ENCODE measurements at places on chromosomes 3 and 15. TPM values are rescaled to one million over a fixed set of nuclear protein-coding genes. Genes with fewer than 3 reads are reported as not detected.

GRCh38 chr3:156368189-156368588 is 186.7 kb downstream of the SSR3 start:
- no peak for DNase-seq

DNA sequence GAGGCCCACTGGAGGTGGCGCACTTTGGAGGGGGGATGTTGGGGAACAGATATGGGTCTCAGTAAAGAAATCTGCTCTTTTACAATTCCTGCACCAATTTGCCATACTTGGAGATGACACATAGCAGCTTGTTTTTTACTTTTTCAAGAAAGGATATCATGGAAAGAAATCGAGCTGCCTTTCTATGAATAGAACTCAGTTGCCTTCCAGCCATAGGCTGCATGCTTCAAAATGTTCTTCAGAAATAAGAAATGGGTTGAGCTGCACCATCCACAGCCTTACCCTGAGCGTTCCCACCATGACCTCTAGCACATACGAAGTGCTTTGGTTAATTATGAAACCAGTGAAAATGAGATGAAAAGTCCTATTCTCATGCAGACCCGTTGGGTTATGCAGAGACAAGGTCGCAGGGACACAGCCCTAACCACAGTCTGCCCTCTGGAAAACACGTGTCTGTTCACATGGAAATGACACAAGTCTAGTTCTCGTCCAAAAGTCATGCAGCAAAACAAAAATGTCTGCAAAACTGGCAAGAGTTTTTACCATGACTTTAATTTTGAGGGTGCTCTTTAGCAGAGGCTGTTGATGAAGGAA is 36.3 kb downstream of the NGRN start:
- DNase-seq = no peak

DNA sequence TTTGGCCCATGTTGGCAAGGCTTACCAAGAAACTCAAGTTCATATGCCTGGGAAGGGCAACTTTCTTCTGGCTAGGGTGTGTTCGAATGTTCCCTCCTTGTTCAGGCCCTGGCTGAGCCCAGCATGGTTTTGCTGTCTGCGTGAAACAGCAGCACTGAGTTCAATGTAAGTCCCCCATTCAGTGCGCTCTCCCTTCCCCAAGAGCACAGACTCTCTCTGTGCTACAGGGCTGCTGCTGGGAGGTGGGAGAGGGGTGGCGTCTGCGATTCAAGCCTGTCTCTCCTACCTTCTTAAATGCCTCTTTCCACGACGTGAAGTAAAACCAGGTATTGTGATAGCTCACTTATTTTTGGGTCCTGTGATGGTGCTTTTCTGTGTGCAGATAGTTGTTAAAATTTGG is 289.3 kb upstream of the GOLIM4 start:
- no peak for DNase-seq

SMCO1 gene
- total RNA-seq = not detected

- DNase-seq = no peak
Observed at GRCh38 chr15:94206463-94207167, 24.7 kb upstream of the MCTP2 start.

SKOR1 gene
- 0.27 TPM for total RNA-seq

- DNase-seq = no peak
Observed at GRCh38 chr15:92653836-92654539, 1.6 kb downstream of the FAM174B start.

DNA sequence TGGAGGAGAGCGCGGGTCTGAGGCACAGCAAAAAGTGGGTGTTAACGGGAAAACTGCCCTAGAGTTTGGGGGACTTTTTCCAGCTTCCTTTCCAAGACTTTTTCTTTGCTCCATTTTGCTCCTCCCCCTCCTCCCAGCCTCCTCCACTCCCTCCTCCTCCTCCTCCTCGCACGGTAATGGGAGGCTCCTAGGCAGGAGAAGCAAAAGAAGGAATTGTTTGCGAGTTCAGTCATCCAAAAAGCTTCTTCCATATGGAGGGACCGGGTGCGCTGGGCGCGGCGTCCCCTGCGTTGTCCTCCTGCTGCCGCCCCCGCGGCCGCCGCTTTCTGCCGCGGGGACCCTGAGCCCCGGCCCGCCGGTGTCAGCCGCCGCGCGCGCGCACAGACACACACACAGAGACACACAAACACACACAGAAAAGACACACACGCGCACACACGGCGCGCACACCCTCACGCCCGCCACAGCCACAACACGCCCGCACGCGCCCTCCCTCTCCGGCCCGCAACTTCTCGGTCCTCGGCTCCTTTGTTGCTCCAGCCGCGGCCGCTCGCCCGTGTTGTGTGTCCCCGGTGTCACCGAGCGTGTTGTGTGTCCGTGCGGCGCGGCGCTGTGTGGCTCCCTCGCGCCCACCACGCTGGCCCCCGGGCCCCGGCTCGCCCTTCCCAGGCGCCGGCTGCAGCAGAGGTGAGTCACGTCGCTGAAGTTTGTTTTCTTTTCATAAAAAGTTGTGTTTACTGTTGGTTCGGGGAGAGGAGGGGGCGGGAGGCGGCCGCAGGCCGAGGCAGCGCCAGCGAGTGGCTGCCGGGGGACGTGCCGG is at the start of gene BOC:
TSS of gene BOC (plus strand) at position 228 of the 820 bp plus-strand sequence. CDS start 38,246 bp downstream, outside the sequence.
- no peak for DNase-seq

- no peak for DNase-seq
Observed at GRCh38 chr3:57709559-57709958, 16.7 kb upstream of the DENND6A start.

DNA sequence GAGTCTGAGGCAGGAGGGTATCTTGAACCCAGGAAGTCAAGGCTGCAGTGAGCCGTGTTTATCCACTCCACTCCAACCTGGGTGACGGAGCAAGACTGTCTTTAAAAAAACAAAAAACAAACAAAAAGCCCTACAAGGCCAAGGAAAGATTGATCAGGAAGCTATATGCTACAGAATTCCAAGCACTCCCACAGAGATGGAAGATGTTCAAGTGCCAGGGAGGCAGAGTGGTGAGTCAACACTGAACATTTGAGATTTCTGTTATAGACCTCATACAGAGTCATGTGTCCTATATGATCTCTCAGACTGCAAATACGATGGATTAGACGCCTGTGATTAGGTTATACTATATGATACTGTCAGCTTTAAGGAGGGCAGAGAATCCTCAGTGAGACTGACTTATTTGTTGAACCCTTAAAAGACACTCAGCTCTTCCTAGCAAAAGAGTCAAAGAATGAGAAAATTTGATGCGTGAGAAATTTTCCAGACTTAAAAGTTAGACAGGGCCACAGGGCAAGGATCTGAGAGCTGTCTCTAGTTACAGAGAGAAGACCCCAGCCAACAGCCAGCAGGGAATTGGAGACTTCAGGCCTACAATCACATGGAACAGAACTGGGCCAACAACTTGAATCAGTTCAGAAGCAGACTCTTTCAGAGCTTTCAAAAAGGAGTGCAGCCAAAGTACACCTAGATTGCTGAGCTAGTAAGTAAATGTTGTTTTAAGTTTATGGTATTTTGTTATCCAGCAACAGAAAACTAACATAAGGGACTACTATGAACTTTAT is 107.6 kb downstream of the PIK3CB start:
- DNase-seq = no peak

NR2E3 gene
- total RNA-seq = not detected

SEMA7A gene
- total RNA-seq = 1.1 TPM

DNA sequence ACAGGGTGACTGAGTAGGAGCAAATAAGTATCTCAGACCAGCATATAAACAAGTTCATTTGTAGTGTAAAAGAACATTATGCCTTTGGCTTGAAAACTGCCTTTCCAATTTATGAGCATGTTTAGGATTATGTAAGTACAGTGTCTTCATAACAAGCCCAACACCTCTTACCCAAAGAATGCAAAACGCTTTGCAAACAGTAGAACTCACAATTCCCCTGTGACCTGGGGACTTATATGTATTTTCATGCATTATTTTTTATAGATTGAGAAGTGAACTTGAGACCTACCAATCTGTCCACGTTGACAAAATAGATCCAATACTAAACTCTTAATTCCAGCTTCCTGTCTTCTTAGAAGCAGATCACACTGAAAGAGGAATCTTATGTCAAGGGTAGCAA is 202.1 kb downstream of the TP63 start:
- DNase-seq = no peak

GRCh38 chr15:83449250-83449671 is 2.1 kb downstream of the SH3GL3 start:
- DNase-seq = no peak

- DNase-seq = no peak
Observed at GRCh38 chr3:158909870-158910269, 108.0 kb downstream of the MFSD1 start.

GRCh38 chr3:185934767-185935464 is 2.9 kb downstream of the TRA2B start:
- no peak for DNase-seq

GRCh38 chr3:189975391-189975990 is 145.2 kb downstream of the P3H2 start:
- no peak for DNase-seq

DNA sequence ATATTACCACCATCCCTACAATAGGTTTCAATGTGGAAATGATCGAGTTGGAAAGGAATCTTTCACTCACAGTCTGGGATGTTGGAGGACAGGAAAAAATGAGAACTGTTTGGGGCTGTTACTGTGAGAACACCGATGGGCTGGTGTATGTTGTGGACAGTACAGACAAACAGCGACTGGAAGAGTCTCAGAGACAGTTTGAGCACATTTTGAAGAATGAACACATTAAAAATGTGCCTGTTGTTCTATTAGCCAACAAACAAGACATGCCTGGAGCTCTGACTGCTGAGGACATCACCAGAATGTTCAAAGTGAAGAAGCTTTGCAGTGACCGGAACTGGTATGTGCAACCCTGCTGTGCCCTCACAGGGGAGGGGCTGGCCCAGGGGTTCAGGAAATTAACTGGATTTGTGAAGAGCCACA is 510 bp downstream of the ARL14 start:
- no peak for DNase-seq

LRTM1 gene
- total RNA-seq = not detected

DNA sequence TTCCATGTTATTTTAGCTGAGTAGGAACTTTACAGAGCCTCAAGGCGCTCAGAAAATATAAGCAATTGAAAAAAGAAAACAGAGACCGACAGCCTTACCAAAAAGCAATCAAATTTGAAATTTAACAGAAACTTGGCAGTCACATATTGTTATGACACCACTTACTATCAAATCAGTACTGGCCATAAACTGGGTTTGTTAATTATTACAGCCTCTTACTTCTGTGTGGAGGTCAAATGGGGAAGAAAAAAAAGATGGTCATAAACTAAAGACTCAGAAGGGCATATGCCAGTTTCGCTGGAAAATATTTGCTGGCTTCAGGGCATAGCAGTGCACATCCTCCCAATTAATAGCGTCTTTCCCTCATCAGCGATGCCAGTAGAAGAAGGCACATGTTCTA is 45.5 kb upstream of the SUCLG2 start:
- DNase-seq = no peak

Measured in chondrocyte (in vitro differentiated cells).